ENCODE measurements at places on chromosomes 3 and 15. TPM values are rescaled to one million over a fixed set of nuclear protein-coding genes. Genes with fewer than 3 reads are reported as not detected.

DNA sequence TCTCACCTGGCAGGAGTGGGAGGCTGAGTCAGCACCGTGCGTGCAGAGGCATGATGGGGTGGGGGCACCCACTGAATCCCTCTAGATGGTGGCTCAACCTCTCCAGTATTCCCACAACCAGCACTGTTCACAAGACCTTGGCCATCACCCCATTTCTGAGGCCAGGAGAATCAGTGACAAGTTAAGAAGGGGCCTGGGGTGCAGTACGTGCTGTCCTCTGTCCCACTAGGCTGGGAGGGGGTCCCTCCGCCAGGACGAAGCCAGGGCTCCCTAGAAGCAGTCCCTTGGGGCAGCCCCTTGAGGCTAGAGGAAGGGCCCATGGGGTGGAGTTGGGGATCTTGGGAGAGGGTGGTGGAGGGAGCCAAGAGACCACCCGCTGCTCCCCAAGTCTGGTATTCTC lies 4.8 kb downstream of the MYL3 start:
- peak; percentile 0 for DNase-seq

DNA sequence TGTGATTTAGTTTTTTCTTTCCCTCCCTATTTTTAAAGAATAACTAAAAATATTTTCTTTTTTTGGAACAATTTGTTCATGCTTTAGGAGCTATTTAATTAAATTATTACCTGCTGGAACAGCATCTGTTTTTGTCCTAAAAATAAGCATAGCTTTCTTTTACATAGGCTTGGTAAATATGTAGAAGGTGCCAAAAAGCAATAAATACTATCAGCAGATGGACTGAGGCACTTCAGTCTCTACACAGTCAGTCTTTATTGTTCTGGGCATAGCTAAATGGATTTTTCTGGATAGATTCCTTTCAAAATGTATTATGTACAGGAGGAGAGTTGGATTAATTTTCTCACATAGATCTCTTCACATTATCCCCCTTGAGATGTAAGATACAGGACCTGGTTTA lies 223.5 kb downstream of the NAALADL2 start:
- no peak for DNase-seq

- DNase-seq = no peak
Observed at GRCh38 chr3:69865925-69866679, 126.8 kb downstream of the MITF start.

- no peak for DNase-seq
Observed at GRCh38 chr3:108830991-108831614, 8.5 kb downstream of the TRAT1 start.

DNA sequence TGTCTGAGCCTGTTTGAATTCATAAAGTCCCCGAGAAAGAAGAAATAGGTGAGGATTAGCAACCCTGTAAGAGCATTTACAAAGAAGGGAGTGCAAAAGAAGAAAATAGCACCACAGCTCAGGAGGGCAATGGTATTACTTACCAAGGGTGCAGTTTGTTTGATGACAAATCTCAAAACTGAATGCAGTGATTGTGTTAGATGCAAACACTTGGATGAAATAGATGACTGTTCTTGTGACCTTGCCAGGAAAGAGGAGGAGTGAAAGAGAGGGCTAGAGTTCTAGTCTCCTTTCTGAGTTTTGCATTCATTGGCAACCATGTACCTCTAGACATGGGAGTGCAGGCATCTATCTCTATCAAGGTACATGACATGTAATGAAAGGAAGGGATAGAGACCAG lies 1030.8 kb upstream of the CFAP20DC start:
- peak; percentile 32 for DNase-seq

DNA sequence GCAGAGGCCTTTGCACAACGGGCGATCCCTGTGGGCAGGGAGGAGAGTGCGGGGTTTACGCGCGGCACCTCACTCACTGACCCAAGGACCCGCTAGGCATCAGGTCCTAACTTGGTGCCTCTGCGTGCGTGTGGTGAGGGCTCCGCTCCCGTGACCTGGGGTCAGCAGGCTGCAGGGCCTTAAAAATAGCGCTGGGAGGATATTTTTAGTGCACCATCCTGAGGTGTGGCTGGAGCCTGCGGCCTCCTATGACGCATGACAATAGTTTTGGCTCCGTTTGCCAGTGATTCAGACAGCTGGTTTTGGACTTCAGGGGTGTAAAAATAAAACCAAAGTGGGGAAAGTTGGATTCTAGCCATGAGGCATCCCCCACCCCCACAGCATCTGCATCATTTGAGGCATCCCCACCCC lies 139.0 kb downstream of the FAM43A start:
- DNase-seq = no peak

DNA sequence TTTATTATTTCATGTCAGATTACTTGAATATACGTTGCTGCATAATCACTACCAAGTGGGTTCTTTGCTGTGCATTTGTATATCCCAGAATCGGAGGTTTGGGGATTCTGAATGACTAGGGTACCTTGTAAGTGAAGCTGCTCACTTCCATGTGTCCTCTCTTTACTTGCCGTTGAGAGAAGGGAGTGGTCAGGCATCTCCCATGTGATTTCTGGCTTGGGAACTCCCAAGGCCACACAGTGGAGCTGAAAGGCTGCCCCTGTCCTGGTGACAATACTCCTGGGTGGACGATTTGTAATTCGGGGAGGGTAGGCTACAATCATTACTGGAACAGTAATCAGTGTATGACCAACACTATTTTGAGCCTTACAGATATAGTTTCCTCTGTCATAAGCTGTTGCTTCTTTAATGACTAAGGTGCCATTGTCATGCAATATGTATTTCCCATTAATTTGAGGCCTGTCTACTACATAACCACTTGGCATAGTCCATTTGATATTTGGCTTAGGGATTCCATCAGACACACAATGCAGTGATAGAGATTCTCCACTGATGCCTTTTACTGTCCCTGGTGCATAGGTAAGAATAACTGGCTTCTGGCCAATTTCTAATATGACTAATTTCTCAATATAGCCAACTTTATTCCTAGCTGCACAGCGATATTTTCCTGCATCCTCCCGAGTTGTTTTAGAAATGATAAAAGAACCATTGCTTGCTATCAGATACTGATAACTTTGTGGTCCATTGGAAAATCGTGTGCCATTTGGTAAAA lies 24.0 kb downstream of the IGSF10 start:
- no peak for DNase-seq

GRCh38 chr3:119292666-119293065 lies 1.5 kb upstream of the ARHGAP31 start:
- DNase-seq = peak; percentile 43

The GOLGA6L4 gene
- 1.3 TPM for total RNA-seq

The LAMB2 gene
- not detected for total RNA-seq

Measured in activated CD8-positive, alpha-beta T cell treated with anti-CD3 and anti-CD28 coated beads for 36 hours (primary cell).